Immature natural killer cell (primary cell): ENCODE measurements at places on chromosomes 6 and 20. TPM values are rescaled to one million over a fixed set of nuclear protein-coding genes. Genes with fewer than 3 reads are reported as not detected.

The LY6G6C gene
- not detected for polyA plus RNA-seq

The PDE10A gene
- not detected for polyA plus RNA-seq

The MYBL2 gene
- not detected for polyA plus RNA-seq

The HLA-DPB1 gene
- 183 TPM for polyA plus RNA-seq

The MYL9 gene
- polyA plus RNA-seq = 0.10 TPM

The SEMG1 gene
- not detected for polyA plus RNA-seq

The C20orf144 gene
- polyA plus RNA-seq = 0.22 TPM
